Activated T-cell treated with anti-CD3 and anti-CD28 coated beads, Interleukin-2, amount 50 U/mL, for 48 hours (primary cell): ENCODE measurements at places on chromosomes 5 and 9.

- no peak for DNase-seq
These were observed 566.6 kb downstream of the ZNF608 start for GRCh38 chr5:124179819-124180218.

DNA sequence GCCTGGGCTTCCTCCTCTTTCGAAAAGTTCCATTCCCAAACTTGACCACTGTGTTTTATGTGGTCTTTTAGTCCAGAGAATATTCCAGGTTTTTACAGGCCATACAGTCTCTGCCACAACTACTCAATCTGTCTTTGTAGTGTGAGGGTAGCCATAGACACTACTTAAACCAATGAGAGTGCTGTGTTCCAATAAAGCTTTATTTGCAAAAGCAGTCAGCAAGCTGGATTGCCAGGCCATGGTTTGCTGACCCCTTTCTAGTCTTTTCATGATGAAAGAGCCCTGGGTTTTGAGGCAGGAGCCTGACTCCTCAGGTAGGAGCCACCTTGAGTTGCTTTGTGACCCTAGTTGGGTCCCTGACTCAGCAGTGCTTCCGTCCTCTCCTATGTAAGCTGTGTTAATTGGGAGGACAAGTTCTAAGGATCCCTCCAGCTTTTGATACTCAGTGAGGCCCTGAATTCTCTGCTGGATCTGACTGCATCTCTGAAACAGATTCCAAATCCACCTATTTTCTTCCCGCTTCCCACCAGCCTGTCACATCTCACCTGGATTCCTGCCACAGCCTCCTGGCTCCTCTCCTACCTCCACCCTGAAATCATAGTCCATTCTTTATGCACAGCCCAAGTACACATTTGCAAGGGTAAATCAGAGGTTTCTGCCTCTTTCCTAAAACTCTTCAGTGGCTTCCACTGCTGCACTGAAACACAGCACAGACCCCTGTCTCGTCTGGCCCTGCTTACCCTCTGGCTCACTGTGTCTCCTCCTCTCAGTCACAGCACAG is 13.5 kb downstream of the GALNT10 start:
- DNase-seq: no peak

GRCh38 chr9:9631284-9631683 is 981.5 kb downstream of the PTPRD start:
- DNase-seq: no peak

DNA sequence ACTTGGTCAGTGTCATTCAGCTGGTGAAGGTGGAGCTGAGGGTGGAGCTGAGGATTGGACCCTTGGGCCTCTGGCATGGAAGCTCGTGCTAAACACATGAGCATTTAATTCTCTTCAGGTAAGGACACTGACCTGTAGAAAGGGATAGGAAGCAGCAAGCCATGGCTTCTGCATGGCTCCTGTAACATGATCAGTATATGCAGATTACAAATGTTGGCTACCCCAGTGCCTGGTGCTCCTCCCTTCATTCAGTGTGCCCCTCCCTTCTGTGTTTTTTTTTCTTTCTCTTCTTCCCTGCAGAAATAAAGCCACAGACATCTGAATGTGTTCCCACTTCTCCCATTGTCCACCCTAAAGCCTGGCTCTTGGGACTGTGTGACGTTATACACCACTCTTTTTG is 52.9 kb downstream of the ARHGAP26 start:
- DNase-seq: no peak

- no peak for DNase-seq
These were observed 567.2 kb downstream of the EFNA5 start for GRCh38 chr5:107103522-107103921.

DNA sequence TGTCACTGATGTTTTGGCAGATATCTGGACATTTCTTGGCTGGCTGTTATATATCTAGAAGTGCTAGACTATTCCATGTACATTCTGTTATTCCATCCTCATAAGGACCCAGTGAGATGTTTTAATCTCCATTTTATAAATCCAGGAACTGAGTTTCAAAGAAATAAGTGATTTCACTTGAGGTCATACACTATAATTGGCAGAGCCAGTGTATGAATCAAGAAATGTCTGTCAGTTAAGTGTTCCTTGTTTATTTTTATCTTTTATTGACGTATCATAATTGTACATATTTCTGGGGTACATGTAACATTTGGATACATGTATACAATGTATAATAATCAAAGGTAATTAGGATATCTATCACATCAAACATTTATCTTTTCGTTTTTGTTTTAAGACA is 338.3 kb upstream of the KLF4 start:
- no peak for DNase-seq

DNA sequence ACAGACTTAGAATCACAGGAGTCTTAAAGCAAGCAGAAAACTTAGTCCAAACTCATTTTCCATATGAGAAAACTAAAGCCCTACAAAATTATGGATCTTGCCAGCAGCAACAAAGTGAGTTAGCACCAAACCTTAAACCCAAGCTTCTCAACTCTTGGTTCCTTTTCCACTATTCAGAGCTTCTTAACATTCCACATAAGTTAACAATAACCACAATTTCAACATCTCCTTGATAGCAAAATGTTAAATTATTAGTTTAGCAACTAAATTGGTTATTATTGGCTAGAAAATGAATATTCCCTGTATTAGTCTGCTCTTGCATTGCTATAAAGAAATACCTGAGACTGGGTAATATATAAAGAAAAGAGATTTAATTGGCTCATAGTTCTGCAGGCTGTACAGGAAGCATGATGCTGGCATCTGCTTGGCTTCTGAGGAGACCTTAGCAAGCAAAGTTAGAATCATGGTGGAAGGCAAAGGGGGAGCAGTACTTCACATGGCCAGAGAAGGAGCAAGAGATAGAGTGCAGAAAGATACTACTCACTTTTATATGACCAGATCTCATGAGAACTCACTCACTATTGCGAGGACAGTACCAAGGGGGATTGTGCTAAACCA is 26.2 kb upstream of the ARSB start:
- no peak for DNase-seq

GRCh38 chr5:63131626-63132285 is 553.1 kb downstream of the LRRC70 start:
- DNase-seq: no peak

DNA sequence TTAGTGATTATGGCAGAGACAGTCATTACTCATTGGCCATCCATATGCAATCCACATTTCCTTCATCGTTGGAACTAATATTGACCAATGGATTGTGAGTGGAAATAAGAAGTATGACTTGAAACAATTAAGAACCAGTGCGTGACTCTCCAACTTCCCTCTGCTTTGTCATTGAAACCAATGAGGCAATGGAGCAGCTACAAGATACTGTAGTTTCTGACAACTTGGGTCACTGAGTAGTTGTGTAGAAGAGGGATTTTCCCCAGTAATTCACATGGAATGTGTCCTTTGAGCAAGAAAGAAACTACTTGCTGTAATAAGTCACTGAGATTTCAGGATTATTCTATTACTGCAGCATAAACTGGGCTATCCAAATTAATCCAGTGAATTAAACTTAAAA is 785.3 kb upstream of the RIOK2 start:
- no peak for DNase-seq

- no peak for DNase-seq
These were observed 13.8 kb downstream of the UGCG start for GRCh38 chr9:111910428-111910827.

DNA sequence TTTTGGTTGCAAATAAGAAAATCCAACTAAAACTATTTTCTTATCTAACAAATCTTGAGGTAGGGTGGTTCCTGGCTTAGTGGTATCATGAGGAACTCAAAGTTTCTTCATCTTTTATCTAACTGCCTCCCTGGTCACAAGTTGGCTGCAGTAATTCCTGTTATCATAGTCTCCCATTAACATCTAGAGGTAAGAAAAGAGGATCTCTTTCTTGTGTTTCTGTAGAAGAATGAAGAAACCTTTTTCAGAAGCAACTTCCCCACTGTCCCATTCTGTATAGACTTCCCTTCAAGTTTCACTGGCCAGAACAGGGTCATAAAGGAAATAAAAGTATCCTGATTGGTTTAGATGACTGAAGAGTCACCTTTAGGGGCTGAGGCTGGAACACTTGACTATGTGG is 81.8 kb upstream of the ELL2 start:
- no peak for DNase-seq

DNA sequence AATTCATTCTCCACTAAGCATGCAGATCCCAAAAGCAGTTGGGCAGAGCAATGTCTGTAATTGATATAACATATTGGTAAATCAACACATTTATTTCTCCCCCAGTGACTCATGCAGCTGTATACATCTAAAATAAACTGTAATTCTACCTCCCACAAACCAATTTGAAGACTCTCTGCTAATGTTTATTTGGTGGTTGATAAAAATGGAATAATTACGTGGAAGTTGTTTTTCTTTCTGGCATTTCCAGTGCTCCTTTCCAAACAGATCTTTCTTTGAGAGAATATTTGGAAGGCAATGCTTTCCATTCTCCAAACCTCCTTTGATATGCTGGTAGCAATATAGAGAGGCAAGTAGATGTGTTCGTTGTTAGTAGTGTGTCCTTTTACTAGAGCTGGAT is 194.7 kb downstream of the CHSY3 start:
- DNase-seq: no peak

DNA sequence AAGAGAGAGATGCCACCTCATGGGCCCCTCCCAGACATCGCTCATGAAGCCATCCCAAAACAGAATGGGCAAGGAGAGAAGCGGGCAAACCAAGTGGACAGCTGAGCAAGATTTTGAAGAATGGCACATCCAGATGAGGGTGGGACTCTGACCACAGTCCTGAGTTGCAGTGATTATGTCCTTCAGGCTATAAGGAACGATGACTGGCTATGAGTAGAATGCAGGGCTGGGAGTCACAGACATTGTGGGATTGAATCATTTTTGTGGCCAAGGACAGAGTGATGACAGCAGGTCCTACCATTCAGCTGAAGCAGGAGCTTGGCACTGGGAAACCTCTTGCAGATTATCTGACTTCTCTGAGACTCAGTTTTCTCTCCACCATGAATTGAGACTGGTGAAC is 245.7 kb upstream of the SLC30A5 start:
- DNase-seq: no peak
